ENCODE measurements at places on chromosomes 11 and 22. TPM values are rescaled to one million over a fixed set of nuclear protein-coding genes. Genes with fewer than 3 reads are reported as not detected.

GRCh38 chr11:30549565-30549964, 36.6 kb downstream of the MPPED2 start:
- H3K4me3 ChIP-seq = no peak overlapping the region
- no peak overlapping the region for H3K27ac ChIP-seq
- DNase-seq = no peak
- H3K4me1 ChIP-seq = no peaks in the 10 kb centered on the region
- peaks cover 1% of the 10 kb centered on the region for H3K36me3 ChIP-seq
- no peaks in the 10 kb centered on the region for H3K27me3 ChIP-seq

- no peak for DNase-seq
- no peaks in the 10 kb centered on the region for H3K27me3 ChIP-seq
- H3K36me3 ChIP-seq = no peaks in the 10 kb centered on the region
- no peak overlapping the region for H3K4me3 ChIP-seq
- H3K27ac ChIP-seq = no peak overlapping the region
These were observed 56.0 kb downstream of the CELSR1 start for GRCh38 chr22:46481386-46481785.

DNA sequence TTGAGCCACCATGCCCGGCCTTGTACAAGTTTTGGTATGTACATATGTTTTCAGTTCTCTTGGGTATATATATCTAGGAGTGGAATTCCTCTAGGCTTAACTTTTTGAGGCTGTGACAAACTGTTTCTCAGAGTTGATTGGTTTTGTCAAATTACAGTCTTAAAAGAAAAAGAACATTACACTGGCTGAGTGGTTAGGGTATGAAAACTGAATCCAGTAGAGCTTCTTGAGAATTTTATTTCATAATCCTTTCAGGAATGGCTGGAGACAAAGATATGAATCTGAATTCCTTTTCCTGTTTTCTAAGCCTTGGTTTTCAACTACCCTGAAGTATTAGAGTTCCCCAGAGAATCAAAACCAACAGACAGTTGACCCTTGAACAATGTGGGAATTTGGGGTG, 6.5 kb downstream of the METTL15 start:
- H3K4me1 ChIP-seq = peaks cover 12% of the 10 kb centered on the region
- no peak for DNase-seq
- H3K36me3 ChIP-seq = no peaks in the 10 kb centered on the region
- H3K4me3 ChIP-seq = no peak overlapping the region
- no peak overlapping the region for H3K27ac ChIP-seq
- H3K27me3 ChIP-seq = no peaks in the 10 kb centered on the region

- H3K27me3 ChIP-seq = no peaks in the 10 kb centered on the region
- H3K4me1 ChIP-seq = peaks cover 5% of the 10 kb centered on the region
- DNase-seq = no peak
- no peak overlapping the region for H3K27ac ChIP-seq
- no peak overlapping the region for H3K4me3 ChIP-seq
These were observed 621 bp downstream of the SGSM1 start for GRCh38 chr22:24806663-24807001.

DNA sequence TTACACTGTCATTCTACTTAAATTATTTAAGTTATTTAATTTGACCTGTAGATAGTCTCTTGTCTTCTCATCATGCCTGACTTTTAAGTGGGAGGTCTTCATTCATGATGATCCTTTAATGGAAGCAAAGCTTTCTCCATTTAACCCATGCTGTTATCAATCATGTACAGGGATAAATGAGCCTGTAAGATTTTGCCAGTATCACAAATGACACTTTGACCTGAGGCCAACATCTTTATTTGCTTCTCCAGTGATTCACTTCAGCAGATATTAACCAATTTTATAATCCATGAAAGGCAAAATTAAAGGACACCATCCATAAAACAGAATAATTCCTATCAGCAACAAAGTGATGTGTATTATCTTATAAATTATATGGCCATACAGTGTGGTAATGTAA, 7.7 kb downstream of the CCDC73 start:
- H3K36me3 ChIP-seq = no peaks in the 10 kb centered on the region
- H3K4me1 ChIP-seq = no peaks in the 10 kb centered on the region
- no peaks in the 10 kb centered on the region for H3K27me3 ChIP-seq
- no peak overlapping the region for H3K27ac ChIP-seq
- DNase-seq = no peak

- H3K4me3 ChIP-seq = no peak overlapping the region
- H3K27ac ChIP-seq = no peak overlapping the region
- DNase-seq = no peak
These were observed 129.0 kb downstream of the NECTIN1 start for GRCh38 chr11:119599864-119600541.

DNA sequence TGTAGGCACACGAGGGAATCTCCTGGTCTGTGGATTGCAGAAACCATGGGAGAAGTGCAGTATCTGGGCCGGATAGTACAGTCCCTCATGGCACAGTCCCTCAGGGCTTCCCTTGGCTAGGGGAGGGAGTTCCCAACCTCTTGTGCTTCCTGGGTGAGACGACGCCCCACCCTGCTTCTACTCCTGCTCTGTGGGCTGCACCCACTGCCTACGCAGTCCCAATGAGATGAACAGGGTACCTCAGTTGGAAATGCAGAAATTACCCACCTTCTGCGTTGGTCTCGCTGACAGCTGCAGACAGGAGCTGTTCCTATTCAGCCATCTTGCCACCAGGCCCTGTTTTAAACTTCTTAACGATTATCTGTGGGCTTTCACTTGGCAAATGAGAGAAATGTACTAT, 157.2 kb upstream of the CARD18 start:
- H3K4me1 ChIP-seq = no peaks in the 10 kb centered on the region
- DNase-seq = no peak
- no peaks in the 10 kb centered on the region for H3K36me3 ChIP-seq
- no peaks in the 10 kb centered on the region for H3K27me3 ChIP-seq
- no peak overlapping the region for H3K4me3 ChIP-seq

DNA sequence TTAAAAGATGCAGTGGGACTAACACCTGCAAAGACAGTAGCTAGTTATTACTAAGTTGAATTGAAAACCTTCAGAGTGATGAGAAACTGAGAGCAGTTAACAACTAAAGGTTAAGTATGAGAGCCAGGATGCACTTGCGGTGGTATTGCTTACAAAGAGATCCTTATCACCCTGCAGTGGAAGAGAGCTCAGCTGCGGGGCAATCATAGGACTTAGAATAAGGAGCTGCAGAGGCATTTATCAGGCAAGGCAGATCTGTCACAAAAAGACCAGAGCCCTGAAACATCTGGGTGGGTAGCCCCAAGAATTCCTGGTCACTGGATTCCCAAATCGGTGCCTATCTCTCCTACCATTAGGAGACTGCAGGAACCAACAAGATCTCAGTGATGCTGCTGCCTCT, 34.3 kb upstream of the CFAP300 start:
- no peaks in the 10 kb centered on the region for H3K4me1 ChIP-seq
- H3K36me3 ChIP-seq = no peaks in the 10 kb centered on the region
- H3K27me3 ChIP-seq = no peaks in the 10 kb centered on the region

- H3K4me3 ChIP-seq = no peak overlapping the region
- no peak for DNase-seq
- H3K4me1 ChIP-seq = no peaks in the 10 kb centered on the region
- H3K36me3 ChIP-seq = no peaks in the 10 kb centered on the region
These were observed 18.1 kb upstream of the ARHGAP8 start for GRCh38 chr22:44734278-44734677.

DNA sequence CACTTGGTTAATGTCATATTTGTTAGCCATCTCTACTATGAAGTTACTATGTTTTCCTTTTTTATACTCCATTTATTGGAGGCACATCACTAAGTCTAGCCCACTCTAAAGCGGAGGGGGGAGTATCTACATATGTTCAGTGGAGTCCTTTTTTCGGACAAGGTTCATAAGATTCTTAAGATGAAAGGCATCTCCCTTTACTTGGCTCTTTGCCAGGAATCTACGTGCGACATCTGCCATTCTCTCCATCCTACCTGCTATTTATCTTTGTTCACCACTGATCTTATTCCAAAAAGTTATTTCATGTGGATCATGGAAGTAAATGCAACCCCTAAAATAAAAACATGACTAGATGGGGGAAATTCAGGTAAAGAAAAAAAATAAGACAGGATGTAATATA, 77.4 kb upstream of the YWHAH start:
- H3K27ac ChIP-seq = no peak overlapping the region
- DNase-seq = no peak
- no peaks in the 10 kb centered on the region for H3K27me3 ChIP-seq
- H3K4me1 ChIP-seq = no peaks in the 10 kb centered on the region

Gene APOBEC3A
- 8.7 TPM for total RNA-seq

Gene OR4A16
- total RNA-seq = not detected
